NCI-H345 (cell line): ENCODE measurements at places on chromosomes 13 and 19.

DNA sequence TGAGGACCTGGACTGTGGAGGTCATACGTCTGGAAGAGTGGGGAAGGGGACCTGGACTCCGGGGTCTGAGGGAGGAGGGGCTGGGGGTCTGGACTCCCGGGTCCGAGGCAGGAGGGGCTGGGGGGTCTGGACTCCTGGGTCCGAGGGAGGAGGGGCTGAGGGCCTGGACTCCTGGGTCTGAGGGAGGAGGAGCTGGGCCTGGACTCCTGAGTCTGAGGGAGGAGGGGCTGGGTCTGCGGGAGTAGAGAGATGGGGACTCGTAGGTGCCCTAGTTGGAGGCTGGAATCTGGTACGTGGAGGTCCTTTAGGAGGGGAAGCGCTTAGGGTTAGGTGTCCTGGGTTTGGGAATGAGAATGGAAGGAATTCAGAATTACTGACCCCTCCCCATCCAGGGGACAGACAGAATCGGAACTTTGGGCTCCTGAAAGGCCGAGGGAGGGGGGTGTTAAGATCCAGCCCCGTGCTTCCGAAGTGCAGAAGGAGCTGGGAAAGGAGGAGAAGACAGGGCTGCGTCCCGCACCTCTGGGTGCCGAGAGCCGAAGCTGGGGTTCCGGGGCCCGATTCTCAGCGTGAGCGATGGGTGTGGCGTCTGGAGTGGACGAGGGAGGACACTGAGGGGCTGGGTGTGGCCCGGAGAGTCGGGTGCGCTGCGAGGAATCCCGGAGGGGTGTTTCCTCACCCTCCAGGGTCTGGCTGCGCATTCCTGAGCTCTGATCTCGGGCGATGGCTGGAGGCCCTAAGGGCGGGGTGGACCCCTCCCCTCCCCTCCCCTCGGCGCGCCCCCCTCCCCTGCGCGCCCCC is 608 bp downstream of the MYADM start:
- no peak for DNase-seq

DNA sequence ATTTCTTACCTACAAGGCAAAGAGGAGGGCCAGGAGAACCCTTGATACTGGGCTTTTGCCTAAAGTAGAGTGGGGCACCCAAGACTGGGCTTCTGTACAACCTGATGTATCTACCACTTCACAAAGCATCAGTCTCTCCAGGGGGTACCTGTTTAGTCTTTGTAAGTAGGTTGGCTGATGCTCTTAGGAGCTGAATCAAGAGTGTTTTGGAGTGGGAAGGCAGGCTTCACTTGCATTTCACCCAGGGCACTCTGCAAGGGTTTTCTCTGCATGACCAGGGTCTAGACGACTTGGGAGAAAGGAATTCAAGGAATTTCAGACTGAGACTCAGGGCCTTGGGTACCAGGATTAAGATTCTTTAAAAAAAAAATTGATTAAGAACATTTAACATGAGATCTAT is 361.5 kb downstream of the RFC3 start:
- DNase-seq = peak; percentile 44

GRCh38 chr19:3007975-3008374 is 21.1 kb downstream of the TLE2 start:
- DNase-seq = no peak

- no peak for DNase-seq
These were observed at the start of gene ACOD1 for GRCh38 chr13:76948149-76948548. Gene ACOD1, plus strand, starts transcription at chr13:76948511. Its CDS starts 48 bp downstream, at chr13:76948559.

DNA sequence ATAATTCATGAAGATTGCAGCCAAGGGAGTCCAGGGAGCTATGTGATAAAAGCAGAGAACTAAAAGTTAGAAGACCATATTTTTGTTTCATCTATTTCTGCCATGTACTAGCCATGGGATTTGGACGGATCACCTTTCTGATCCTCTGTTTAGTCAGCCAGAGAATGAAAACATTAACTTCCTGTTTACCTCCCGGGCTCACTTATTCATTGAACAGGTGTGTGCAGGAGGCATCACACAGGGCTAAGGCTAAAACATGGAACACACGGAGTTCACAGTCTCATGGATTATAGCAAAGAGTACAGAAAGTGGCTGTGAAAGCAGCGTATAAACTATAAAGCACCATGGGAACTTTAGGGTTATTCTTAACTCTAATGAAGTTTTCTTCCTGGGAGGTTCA is 96.8 kb downstream of the GPR12 start:
- peak; percentile 70 for DNase-seq
